CD4-positive, CD25-positive, alpha-beta regulatory T cell (primary cell): ENCODE measurements at places on chromosomes 7 and 10. TPM values are rescaled to one million over a fixed set of nuclear protein-coding genes. Genes with fewer than 3 reads are reported as not detected.
A peak's percentile ranks its signal among the peaks of the same experiment; 100 is the strongest.

Gene HGF
- polyA plus RNA-seq = not detected

- peak overlapping the region; percentile 64 for H3K4me3 ChIP-seq
- H3K36me3 ChIP-seq = no peaks in the 10 kb centered on the region
- no peaks in the 10 kb centered on the region for H3K27me3 ChIP-seq
- H3K27ac ChIP-seq = peak overlapping the region; percentile 96
- DNase-seq = no peak
Observed at GRCh38 chr7:143381427-143382125, 431 bp downstream of the ZYX start.

Gene CROT
- polyA plus RNA-seq = 5.8 TPM

- DNase-seq = no peak
- H3K36me3 ChIP-seq = no peaks in the 10 kb centered on the region
- no peak overlapping the region for H3K27ac ChIP-seq
- H3K4me1 ChIP-seq = no peaks in the 10 kb centered on the region
- H3K4me3 ChIP-seq = no peak overlapping the region
- H3K27me3 ChIP-seq = no peaks in the 10 kb centered on the region
Observed at GRCh38 chr7:89054361-89054760, 258.8 kb upstream of the TEX47 start.

Gene SNX10
- 41.5 TPM for polyA plus RNA-seq

DNA sequence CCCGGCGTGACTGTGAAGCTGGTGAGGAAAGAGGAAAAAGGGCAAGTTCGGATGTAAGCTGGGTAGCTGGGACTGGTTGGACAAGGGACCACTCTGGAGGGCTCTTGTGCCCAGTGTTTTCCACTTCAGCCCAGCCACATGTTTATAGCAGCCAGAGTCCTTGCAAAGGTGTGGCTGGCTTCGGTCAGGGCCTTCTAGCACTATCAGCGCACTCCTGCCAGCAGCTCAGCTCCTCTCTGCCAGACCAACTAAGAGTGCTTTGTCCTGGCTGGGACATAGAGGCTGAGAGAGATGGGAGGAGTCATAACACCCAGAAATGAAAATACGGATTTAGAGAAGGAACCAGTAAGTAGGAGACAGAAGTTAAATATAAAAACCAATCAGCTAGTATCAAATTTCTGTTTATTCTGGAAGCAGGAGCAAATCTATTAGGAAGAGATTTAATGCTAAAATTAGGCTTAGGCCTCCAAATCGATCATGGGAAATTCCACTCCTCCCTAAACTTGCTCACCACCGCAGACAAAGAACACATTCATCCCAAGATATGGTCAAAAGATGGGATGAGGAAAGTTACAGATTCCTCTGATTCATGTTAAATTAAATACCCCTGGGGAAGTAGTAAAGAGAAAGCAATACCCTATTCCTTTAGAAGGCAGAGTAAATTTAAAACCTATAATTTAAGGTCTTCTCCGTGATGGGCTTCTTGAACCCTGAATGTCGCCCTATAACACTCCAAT, 135.0 kb downstream of the RALA start:
- H3K4me1 ChIP-seq = no peaks in the 10 kb centered on the region
- no peaks in the 10 kb centered on the region for H3K27me3 ChIP-seq
- no peak for DNase-seq
- no peak overlapping the region for H3K4me3 ChIP-seq
- H3K27ac ChIP-seq = no peak overlapping the region
